Kasumi-1 (cell line): ENCODE measurements at places on chromosomes 7 and 10.

DNA sequence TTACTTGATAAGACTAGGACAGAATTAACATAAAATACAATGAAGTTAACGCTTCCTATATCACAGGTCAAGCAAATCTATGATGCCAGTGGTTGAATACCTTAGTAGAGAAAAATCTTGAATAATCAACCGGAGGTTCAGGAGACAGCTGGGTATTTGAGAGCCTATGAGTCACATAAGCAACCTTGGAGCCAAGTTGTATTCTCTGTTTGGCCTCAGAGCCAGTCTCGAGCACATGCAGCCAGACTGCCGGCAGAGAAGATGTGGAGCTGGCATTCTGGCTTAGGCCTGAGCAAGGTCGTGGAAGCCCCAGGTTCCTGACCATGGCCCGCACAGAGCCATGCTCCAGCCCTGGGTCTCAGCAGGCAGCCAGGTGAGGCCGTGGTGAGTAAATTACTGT lies 90.3 kb downstream of the FAM204A start:
- no peak for DNase-seq

DNA sequence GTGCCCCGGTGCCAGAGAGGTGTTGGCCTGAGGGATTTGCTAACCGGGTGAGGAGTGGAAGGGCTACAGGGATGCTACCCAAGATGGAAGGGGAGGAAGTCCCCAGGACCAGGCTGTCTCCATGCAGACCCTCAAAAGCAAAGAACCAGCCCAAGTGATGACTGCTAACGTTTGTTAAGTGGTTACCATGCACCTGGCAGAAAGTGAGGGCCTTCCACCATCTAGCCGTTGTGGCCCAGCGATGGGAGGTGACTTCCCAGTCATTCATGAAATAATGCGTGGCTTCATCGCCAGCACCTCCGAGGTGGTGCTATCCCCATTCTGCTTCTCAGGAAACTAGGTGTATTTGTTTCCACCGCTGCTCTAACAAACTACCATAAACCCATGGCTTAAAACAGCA lies 86.8 kb upstream of the LANCL2 start:
- no peak for DNase-seq

DNA sequence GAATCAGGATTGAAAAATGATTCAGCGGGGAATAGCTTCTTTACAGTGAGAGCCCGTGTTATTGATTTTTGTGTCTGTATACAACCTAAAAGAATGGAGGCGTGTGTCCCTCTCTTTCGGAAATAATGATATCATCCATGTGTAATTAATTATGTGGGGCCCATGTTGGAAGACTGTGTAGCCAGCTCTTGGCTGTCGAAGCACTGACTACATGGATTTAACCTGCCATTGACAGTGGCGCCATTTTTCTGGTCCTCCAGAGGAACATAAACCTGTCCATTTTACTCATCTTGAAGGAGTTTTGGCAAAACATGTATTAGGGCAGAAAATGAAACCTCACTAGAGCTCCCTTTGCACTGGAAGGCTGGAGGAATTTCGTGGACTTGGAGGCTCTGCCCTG lies 119.6 kb downstream of the ITIH5 start:
- no peak for DNase-seq

- no peak for DNase-seq
These were observed 3.6 kb downstream of the TMEM254 start for GRCh38 chr10:80081801-80082750.

GRCh38 chr7:87702326-87702725 lies 74.1 kb downstream of the RUNDC3B start:
- no peak for DNase-seq

DNA sequence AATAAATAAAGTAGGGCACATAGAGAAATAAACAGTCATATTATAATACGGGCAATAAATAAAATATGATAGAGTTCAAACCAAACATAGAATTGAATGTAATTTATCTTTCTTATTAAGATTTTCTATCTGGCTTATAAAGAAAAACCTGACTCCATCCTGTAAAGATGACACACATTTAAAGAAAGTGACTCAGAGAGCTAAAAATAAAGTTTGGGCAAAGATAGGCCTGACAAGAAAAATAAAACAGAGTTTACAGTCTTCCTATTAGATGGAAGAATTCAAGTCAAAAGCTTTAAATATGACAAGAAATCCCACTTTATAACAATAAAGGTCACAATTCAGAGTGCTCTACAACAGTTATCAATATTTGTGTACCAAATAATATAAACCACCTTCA lies 580.6 kb downstream of the PHTF2 start:
- no peak for DNase-seq

DNA sequence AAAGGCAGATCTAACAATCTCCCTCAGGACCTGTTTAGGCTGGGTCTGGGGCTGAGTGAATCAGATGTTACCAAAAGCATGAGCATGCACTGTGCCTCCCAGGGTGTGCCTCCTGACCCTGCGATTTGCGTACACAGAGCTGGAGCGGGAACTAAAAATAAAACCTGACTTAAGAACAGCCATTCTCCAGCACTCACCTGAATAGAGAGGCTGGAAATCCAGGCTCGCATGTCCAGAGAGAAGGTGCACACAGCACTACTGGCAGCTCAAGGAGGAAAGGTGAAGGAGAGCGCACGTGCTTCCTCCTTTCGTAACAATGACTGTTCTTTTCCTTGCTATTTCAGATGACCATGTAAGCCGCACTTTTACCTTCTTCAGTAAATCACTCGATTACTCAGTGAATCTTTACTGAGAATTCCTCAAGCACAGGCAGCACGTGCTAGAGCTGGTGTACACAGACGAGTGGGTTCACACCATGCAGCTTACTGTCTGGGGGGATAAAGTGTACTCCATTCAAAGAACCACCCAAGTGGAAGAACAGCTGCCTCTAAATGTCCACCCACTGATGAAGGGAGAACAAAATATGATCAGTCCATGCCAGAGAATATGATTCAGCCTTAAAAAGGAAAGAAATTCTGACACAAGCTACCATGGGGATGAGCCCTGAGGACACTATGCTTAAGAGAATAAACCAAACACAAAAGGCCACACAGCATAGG lies 45.6 kb downstream of the SFMBT2 start:
- DNase-seq: no peak

GRCh38 chr7:108845951-108846350 lies 276.3 kb downstream of the DNAJB9 start:
- DNase-seq: no peak

GRCh38 chr10:127496035-127496434 lies 53.1 kb upstream of the NPS start:
- no peak for DNase-seq

- peak; percentile 67 for DNase-seq
These were observed 982 bp downstream of the SFXN3 start for GRCh38 chr10:101031796-101032636.

DNA sequence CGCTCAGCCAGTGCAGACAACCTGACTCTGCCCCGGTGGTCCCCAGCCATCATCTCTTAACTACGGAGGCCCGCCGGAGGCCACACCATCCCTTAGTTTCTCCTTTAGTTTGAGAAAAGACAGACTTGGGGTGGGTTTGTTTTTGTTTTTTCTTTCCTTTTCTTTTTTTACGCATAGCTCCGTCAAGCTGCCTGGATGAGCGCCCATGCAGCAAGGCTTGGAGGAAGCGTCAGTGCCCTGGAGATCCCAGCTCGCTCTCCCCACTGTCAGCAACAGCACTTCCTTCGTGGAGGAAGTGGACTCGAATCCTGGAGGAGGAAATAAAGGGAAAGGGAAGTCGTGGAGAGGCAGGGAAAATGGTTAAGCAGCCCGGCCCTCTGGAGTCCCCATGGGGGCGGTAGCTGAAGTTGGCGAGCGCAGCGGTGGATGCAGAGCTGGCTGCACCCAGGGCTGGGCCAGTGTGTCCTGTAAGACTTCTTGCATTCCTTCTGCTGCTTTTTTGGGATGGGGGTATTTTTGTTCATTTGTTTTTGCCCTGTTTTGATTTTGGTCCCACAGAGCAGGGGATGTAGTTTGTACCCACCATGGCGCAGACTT lies 35.9 kb upstream of the GJD4 start:
- DNase-seq: no peak

- DNase-seq: peak; percentile 84
These were observed 48.1 kb downstream of the CDC123 start for GRCh38 chr10:12243864-12244620.

DNA sequence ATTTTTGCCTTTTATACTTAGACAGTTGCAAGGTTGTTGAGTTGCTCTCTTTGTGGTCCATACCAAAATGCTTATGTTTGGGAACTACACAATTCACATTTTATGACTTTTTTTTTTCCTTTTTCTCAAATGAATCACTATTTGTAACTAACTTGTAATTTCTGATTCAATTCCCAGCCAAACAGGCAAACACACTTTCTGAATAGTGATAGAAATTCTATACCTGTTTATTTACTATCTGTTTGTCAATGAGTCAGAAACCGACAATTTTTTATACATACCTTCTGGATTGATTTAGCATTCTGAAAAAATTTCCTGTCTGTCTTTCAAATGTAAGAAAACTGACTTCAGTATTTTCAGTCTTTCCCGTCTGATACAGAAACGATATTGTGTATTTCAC lies 69.1 kb downstream of the MBL2 start:
- no peak for DNase-seq

DNA sequence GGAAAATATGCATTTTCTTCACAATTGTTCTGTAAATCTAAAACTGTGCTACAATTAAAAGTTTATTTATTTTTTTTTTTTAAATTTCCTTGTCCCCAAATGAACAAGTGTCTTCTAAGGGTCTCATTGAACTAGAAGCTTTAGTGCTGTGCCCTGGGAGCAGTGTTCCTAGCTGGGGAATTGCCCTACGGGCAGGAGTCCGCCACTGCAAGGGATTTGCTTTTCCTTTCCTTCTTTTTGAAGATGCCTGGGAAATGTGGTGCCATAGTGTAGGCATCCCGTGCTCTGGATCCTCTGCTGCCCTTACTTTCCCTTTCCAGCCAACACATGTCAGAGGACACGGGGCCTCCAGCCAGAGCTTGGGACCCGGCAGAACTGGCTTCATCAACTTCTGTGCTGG lies 177.1 kb upstream of the CTBP2 start:
- no peak for DNase-seq

- no peak for DNase-seq
These were observed 588.1 kb upstream of the SEMA3D start for GRCh38 chr7:85774986-85775385.

GRCh38 chr7:71988201-71988600 lies 423.9 kb downstream of the CALN1 start:
- no peak for DNase-seq

DNA sequence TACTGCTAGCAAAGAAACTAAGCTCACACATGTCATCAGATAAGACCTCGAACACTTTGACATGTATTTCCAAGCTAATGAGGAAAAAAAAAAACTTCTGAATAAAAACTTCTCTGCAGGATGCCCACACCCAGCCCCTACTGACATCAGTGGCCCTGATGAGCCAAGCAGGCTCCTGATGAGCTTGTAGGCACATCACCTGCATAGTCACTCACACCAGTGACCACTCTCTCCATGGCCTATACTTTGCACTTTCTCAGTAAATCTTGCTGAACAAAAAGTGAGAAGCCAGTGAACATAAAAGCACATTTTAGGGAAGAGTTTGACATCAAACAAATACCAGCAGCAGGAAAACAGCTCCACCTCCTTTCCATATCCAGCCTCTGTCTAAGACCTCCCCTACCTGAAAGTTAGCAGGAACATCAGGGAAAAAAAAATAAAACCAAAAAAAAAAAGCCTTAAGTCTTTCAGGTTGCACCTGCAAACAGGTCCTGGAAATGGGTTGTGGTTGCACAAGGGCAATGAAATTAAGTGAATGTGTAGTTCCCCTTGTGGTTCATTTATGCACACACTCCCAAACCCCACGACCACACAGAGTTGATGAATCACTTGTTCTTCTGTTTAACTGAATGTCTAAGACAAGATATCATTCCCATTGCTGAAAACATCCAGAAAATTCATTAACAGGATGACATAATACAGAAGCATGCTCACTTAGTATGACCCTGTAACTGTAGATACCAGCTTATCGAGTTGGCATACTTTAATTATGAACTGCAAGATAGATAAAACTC lies 205.2 kb upstream of the PDE1C start:
- no peak for DNase-seq
